ENCODE measurements at places on chromosomes 1 and 21.

DNA sequence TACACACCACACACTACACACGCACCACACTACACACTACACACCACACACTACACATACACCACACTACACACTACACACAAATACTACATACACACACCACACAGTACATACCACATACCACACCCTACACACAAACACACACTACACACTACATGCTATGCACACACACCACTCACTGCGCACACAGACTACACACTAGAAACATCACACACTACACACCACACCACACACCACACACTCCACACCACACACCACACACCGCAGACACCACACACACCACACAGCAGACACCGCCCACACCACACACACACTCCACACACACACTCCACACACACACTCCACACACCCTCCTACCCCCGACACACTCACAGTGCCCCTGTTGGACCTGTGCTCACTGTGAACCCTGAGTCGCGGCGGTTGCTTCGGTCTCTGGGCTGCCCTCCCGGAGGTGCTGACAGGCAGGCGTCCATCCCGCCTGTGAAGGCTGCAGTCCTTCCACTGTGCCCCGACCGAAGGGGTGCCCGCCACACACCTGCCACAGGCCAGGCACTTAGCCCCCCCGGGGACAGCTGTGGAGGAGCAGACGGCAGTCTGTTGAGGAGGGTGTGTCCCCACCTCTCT lies 21.4 kb downstream of the TFF3 start:
- DNase-seq = no peak

GRCh38 chr1:169094897-169095569 lies 11.5 kb upstream of the ATP1B1 start:
- no peak for DNase-seq

DNA sequence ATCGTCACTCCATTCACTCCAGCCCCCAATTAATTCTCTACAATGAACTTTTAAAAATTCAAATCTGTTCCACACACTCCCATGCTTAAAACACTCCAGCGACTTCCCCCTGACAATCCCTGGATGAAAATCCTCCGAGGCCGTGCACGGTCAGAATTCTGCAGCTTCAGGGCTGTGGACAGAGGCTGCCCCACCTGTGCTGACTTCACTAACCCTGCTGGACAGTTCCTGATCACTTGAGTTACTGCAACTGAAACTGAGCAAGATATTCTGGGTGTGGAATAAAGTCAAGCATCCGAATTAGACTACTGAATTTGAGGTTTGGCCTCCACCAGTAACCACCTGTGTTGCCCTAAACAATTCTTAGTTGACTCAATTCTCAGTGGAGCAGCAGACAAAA lies 1.0 kb upstream of the JAK1 start:
- no peak for DNase-seq

GRCh38 chr1:218743861-218744505 lies 398.8 kb downstream of the TGFB2 start:
- DNase-seq = no peak

DNA sequence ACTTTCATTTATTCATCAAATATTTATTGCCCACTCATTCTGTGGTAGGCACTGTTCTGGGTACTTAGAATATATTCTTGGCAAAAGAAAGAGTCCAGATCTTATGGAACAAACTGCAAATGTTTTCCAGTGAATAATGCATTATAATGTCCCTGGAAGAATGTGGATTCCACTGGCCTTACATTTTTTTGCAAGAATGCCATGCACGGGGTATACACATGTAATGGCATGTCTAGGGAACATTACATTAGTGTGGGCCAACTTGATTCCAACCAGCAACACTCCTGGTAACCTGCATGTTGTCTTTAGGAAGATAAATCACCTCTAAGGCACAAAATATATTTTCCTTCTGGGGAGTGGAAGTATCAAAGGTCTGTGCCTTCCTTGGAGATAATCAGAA lies 33.0 kb upstream of the IFI44L start:
- DNase-seq = no peak

DNA sequence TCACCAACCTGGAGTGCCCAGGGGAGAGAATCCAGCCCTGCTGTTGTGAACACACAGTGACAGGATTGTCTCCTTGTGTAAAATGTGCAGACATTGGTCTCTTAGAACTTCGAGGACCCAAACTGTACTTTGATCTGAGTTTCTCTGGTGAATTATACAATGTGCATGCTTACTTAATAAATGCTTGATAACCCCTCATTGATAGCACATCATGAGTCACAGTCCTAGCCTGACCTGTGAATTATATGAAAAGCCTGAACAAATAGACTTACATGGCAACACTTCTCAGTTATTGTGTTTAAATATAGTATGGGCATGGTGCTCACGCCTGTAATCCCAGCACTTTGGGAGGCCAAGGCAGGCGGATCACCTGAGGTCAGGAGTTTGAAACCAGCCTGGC lies 22.6 kb downstream of the IFNGR2 start:
- no peak for DNase-seq

DNA sequence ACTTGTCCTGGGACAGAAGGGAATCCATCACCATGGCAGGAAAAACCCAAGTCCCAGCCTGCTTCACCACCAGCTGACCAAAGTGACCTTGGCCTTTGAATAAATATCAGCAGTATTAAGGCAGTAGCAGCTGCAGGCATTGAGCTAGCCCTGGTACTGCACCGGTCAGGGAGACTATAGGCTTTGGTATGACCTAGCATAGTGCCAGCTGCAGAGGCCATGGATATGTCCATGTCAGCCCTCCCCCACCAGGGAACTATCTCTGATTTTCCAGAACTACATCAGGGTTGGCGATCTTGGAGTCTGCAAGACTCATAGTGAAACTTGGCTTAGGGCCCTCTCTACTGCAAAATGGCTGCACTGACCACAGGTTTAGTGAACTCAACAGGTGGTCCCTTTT lies 49.2 kb upstream of the FAM20B start:
- no peak for DNase-seq

- DNase-seq = no peak
These were observed 22.7 kb upstream of the TRAPPC10 start for GRCh38 chr21:43989401-43989800.

GRCh38 chr1:205128050-205128449 lies 6.3 kb upstream of the RBBP5 start:
- no peak for DNase-seq

GRCh38 chr1:24972221-24972914 lies 42.3 kb upstream of the RUNX3 start:
- DNase-seq = no peak

- no peak for DNase-seq
These were observed 71.8 kb upstream of the PKN2 start for GRCh38 chr1:88612292-88612691.

Measured in esophagus squamous epithelium (tissue), 5 donors.